ENCODE measurements at places on chromosomes 7 and 10.

DNA sequence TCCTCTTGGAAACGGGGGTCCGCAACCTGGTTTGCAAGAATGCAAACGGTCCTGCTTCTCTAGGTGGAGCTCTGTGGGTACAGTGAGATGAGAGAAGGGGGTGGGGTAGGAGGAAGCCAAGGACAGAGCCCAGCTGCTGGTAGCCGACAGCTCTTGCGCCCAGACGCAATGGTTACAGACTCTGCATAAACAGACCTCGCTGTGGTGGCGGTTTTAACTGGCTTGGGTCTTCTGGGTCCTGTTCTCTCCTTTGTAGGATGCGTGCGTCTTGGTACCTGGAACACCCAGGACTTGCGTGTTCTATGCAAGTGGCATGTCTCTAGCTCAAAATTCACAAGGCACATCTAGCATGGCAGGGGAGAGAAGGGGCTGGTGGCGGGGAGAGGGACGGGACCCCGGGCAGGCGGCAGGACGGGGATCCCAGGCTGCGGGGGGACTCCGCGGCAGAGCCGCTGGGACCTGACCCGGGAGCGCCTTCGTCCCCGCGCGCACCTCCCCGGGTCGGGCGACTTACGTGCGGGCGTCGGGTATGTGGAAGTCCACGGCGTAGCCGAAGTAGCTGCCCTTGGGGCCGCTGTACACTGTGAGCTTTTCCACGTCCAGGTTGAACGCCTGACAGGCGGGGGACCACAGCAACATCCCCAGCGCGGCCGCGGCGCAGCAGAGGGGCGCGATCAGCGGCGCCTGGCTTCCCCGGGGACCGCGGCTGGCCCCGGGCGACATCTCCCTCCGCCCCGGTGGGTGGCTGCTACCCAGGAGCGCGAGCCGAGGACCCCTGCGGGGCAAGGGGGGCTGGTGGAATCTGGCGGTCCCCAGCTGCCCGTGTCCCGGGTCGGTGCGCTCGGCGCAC lies 448 bp downstream of the ITGA8 start:
- DNase-seq = no peak

DNA sequence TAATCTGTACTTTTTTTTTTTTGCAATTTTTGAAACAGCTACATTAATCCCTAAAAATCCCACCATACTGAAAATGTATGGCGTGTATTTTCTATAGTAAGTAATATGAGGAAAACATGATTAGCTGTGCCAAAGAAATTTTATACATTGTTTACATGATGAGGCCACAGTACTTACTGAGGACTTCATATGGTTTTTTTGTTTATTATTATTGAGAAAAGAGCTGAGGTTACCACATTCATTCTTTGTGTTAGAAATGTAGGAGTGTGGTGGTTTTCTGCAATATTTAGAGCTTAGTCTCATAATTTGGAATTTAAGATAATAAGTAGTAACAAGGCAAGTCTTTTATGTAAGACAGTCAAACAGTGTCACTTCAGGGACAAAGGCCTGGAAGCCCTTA lies 45.1 kb downstream of the SLC25A40 start:
- no peak for DNase-seq

- no peak for DNase-seq
Observed at GRCh38 chr10:32388258-32389027, 41.5 kb upstream of the EPC1 start.

- DNase-seq = no peak
Observed at GRCh38 chr10:95435548-95436279, 125.5 kb downstream of the SORBS1 start.

DNA sequence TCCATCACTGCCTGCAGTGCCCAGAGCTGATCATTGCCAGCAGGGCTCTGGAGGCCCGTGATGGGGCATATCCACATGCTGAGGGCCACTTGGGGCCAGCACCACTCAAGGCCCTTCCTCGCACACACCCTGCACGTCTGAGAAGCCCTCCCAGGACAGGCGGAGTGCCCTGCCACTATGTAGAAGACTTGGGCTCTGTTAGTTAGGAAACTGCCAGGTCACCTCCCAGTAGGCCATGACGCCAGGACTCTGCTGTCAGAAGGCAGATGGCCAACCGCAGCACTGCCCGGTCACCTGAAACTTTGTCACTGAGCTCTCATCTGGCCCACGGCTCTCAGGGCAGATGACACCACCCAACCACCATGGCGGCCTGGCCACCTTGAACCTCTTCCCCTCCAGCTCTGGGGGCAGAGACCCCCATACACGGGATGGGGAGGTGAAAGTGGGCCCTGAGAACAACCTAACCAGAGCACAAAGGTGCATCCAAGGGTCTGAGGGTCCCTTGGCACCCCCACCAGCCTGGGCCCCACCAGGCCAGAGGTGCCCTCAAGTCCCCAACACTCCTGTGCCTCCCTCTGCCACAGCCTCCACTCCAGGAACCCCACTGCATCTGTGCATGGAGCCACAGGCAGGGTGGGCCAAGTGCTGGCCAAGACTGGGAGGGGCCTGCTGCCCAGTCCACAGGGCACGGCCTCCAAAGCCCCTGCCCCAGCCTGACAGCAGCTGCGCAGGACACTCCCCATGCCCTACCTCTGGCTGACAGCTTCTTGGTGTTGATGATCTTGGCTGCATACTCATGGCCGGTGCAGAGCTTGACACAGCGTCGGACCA lies 41.8 kb downstream of the CAMK2B start:
- DNase-seq = peak; percentile 28

- no peak for DNase-seq
Observed at GRCh38 chr7:2640482-2640830, 8.7 kb downstream of the TTYH3 start.

DNA sequence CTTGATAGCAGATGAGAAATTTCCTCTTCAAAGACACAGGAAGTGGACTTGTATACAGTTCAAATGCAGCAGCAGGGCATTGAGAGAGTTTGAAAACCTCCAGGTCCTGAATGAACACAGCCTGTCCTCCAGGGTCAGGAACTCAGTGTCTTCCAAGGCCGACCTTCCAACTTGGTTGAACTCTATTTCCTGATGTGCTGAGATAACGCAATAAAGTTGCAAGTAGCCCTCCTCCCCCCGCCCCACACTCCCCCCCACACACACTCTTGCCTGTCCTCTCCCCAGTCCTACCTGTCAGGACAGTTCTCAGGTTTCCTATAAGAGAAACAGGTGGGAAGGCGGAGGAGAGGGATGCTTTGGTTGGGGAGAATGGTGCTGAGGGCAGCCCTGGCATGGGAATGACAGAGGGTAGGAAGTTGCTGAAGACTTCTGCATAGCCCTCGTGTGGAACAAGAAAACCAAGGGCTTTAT lies 90.0 kb downstream of the CCDC71L start:
- DNase-seq = no peak

DNA sequence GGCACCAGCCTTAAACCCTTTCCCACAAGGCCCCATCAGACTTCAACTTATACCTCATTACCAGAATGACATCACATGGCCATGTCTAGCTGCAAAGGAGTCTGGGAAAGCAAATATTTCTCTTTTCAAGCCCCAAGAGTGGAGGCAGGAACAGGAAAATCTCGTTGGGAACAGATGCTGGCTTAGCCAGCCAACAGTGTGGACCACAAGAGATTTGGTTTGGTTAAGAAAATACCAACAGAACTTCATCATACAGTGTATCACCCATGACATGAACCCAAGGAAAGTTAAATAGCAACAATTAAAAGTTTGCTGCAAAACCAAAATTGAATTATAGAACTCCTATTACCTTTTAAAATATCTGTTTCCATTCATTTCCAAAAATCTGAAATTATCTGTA lies 2.2 kb upstream of the MET start:
- DNase-seq = no peak

DNA sequence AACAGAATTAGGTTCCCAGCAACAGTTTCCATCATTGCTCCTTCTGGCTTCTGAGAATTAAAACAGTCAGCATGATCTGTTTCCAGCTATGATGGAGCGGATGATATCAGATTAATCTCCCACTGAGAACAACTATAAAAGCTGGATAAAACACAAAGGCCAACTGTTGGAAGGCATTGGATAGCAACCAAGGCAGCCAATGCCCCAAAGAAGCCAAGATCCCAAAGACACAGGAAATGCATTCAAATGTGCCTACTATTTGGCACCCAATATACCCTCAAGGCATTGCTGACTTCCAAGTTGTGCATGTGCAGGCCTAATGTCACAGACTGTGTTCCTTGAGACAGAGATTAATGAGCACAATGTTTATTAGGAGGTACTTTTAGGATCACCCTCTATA lies 259.3 kb downstream of the ARHGAP12 start:
- peak; percentile 91 for DNase-seq

DNA sequence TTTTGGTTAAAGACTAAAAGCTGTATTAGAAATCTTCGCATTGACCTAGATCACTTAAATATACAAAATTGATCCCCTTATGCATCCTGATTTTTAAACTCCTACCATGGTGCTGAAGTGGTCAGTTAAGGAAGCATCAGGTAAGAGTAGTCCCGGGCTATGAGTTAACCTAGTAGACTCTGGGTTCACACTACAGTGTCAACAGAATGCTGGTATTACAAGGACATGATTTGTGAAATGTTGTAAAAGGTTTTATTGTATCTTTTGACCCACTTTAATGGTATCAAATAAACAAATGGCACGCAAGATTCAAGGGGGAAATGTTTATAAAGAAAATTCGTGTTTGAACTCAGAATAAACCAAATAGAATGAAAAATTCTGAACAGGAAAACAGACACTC lies 36.8 kb downstream of the RTKN2 start:
- no peak for DNase-seq

DNA sequence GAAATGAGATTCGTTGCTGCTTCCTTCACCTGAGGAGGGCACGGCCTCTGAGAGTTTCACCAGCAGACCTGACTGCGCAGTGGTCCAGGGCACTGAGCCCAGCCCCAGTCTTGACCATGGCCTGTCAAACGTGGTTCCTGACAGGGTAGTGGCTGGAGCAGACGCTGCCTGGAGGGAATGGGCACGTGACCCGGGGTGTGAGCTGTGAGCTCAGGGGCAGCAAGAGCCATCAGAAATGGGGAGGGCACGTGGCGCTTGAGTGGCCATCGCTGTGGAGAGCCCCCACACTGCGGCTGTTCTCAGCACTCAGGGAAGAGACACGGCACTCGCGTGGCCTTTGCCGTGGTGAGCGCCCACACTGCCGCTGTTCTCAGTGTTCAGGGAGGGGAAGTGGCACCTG lies 12.0 kb downstream of the FAM20C start:
- no peak for DNase-seq

DNA sequence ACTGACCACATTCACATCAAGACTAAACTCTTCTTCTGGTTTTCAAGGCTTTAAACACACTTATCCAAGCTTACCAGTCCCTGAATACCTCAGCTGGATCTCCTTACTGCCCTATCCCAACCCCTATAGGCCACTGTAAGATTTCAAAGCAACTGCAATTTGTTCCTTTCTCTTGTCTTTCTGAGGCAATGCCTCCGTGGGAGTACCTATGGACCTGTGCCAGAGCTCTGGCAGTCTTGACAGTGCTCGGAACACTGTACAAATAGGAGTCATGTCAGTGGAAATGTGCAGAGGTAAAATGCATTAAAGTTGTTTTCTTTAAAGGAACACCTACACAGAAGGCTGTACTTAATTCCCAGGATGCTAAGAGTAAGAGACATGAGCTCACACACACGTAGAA lies 124.7 kb downstream of the CNOT4 start:
- no peak for DNase-seq

GRCh38 chr10:86254081-86254480 lies 112.5 kb downstream of the GRID1 start:
- DNase-seq = no peak

DNA sequence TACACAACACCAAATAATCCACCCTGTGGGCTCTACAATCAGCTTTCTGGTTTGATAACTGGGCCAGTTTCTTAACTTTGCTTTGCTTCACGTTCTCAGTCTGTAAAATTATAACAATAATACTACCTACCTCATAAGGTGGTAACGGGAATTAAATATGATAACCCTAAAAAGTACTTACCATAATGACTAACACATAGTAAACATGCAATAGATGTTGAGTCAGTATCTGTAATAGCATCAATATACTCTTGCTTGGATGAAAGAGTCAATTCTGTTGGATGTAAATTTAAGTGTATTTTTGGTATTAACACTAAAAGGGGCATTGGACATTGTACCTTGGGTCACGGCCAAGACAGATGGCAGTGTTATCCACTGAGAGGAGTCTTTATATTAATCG lies 160.5 kb downstream of the FOXP2 start:
- DNase-seq = no peak

- peak; percentile 40 for DNase-seq
Observed at GRCh38 chr7:1193593-1194424, 33.8 kb upstream of the ZFAND2A start.

DNA sequence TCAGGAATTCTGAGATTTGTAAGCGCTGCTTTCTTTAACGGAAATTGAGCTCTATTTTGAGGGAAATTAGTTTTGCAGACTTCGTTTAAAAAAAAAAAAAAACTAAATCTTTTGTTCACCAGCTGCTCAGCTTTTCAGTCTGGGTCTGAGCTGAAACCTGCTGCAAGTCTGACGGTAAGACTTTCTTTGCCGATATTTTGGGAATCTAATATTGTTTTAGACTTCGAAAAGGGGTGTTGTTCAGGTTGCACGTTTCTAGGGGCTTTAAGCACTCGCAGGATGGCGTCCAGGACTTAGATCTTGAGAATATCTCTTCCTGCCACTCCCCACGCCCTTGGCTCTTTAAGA lies 1.8 kb upstream of the MEOX2 start:
- DNase-seq = no peak

DNA sequence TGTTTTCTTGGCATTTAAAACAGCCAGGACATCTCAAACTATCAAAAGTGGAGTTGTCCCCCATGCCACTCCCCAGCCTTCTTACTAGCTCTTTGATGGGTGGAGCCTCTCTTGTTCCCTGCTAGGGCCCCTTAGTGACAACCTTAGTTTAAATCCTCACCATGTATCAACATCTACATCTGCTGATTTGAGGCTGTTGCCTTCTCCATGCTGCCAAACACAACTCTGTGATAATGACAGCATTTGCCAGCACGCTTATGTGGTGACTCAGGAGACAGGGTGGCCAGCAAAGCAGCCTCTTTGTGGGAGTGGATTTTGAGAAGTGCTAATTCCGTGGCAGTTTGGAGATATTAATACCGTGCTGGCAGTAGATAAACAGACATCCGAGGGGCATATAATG lies 145.4 kb downstream of the LRRC4 start:
- peak; percentile 29 for DNase-seq

DNA sequence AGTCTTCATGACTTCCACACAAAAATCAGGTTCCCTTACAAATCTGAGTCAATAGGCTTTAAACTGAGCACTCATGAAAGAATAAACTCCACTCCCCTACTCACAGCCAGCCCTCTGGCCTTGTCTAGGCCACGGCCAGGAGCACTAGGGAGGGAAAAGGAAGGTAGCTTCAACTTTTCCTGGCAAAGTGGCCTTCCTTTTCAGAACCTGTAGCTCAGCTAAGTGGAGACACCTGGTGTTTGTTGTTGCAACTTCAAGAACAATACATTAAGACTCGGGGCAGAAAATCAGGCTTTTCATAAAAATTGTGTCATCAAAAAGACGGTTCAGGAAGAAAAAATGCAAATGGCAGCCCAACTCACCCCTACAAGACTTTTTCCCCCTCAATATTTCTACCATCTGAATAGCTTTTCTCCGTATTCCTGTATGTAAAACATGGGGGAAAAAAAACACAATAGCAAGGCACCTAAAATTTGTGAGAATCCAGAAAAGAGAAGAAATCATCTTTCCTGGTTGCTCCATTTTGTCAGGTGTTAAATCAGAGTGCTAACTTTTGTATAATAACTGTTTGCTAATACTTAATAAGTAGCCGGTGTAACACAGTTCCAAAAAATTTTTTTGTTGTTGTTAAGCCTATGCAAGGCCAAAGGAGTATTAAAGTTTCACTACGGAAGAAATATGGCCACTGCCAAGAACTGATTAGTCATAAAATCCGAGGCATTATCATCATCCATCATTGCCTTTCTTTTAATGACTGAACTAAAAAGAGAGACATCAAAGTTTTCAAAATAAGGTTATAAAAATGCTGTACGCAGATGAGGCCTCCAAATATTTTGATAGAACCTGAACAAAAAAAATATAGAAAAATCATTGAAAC lies 66.2 kb upstream of the ARID5B start:
- DNase-seq = no peak
